Activated CD4-positive, CD25-positive, alpha-beta regulatory T cell treated with anti-CD3 and anti-CD28 coated beads, Interleukin-2, amount 50 U/mL, for 16 hours (primary cell): ENCODE measurements at places on chromosomes 1 and 21.

- no peak for DNase-seq
Measured at GRCh38 chr1:1537626-1538250, 2.7 kb downstream of the TMEM240 start.

DNA sequence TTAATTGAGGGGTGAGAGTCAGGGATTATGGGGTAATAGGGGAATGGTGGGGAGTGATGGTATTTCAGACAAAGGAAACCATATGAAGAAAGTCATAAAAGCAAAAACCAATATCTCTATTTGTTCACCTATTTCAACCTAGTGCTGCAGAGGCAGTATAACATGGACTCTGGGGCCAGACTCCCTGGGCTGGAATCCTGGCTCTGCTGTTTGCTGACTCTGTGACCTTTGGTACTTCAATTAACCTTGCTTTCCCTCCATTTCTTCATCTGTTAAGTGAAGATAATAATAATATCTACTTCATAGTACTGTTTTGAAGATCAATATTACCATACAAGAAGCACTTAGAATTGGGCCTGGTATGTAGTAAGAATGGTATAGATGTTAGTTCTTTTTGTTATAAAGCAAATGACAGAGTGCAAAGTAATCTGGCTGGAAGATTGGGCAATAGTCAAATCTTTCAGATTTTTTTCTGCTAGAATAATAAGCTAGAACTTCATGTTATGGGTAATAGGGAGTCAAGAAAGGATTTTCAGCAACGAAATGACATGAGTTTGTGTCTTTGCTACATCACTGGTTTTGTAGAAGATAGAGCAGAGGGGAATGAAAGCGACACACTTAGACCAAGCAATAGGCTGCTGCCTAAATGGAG, 9.0 kb downstream of the EPHX4 start:
- no peak for DNase-seq

DNA sequence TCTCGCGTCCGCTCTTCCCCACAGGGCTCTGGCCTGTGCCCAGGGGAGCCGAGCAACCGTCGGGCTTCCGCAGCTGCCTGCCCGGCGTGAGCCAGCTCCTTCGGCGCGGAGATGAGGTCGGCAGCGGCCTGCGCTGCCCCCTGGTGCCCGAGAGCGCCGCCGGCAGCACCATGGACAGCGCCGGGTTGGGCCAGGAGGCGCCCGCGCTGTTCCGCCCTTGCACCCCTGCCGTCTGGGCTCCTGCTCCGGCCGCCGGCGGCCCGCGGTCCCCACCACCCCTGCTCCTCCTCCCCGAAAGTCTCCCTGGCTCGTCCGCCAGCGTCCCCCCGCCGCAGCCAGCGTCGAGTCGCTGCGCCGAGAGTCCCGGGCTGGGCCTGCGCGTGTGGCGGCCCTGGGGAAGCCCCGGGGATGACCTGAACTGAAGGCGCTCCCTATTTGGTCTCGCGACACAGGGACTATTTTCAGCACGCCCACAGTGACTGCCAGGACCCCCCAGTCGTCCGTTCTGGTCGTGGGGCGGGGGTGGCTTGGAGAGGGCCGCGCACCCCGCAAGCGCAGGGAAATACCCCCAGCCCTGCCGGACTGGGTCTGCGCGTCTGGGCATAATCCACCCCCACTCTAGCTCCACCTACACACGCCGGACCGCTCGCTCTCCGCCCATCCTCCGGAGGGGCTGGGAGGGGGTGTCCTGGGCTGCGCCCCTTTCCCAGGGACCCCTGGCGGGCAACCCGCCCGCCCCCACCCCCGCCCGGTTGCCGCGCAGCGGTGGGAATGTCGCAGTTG, 1.3 kb downstream of the HES3 start:
- DNase-seq: peak; percentile 48

DNA sequence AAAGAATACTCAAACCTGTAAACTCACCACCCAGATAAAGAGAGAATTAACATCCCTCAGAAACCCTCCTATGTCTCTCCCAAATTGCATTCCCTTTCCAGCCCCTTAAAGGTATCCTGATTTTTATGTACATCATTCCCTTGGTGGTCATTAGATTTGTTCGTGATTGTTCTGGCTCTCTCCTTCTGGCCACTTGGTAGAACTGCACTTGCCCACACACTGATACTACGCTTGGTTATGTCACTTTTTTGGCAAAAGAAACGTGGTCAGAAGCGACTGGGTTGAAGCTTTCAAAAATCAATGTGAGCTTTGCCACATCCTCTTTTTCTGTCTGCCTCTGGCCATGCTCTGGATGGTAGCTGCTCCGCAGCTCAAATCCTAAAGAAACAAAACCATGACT, 76.3 kb downstream of the KRTAP19-8 start:
- no peak for DNase-seq

DNA sequence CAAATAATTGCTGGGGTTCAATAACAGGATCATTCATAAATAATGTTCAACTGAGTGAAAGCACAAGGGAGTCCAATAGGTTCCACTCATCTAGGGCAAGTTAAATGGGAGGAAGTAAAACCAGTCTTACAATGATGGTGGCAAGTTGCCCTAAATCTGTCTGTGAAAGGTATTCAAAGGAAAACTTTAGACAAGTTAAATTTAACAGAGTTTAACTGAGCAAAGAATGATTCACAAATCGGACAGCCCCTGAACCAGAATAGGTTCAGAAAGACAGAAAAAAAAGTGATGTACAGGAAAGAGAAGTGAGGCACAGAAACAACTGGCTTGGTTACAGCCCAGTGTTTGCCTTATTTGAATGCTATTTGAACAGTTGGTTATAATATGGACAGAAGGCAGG, 183.5 kb upstream of the ADGRL4 start:
- no peak for DNase-seq

GRCh38 chr1:93829061-93829460, 49.9 kb downstream of the DNTTIP2 start:
- no peak for DNase-seq

- no peak for DNase-seq
Measured at GRCh38 chr1:173249349-173249748, 42.2 kb upstream of the TNFSF4 start.

GRCh38 chr1:180926164-180926981, 13.7 kb downstream of the KIAA1614 start:
- DNase-seq: no peak

- no peak for DNase-seq
Measured at GRCh38 chr1:11823366-11824137, 17.6 kb downstream of the CLCN6 start.

GRCh38 chr1:111236379-111236778, 8.9 kb downstream of the CHI3L2 start:
- DNase-seq: no peak

DNA sequence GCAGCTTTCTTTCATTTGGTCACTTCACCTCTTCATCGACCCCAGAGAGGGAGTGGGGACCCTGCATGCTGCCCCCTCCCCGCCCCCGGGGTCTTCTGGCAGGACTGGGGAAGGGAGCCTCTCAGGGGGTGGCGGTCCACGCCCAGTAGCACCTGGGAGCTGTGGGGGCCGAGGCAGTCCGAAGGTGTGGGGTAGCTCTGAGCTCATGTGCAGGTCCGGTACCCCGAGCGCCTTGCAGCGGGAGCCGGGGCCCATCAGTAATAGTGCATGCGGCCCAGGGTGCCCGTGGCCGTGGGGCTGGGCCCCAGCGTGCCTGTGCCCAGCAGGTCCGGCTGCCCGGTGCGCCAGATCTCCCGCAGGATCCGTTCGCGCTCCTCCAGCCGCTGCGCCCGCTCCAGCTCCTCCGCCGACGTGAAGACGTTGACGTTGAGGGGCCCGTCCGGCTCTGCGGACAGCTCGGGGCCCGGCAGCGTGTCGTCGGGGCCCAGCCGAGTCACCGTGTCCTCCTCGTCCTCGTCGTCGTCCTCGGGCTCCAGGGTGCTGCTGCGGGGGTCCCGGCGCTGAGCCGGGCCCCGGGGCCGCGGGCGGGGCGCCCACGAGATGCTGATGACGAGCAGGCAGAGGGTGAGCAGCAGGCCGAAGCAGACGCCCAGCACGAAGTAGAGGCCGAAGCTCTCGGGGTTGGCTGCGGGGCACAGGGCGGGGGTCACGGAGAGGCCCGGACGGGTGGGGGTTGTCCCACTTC, 1.2 kb downstream of the EVA1B start:
- DNase-seq: no peak

GRCh38 chr1:100556925-100557605, 19.1 kb downstream of the GPR88 start:
- DNase-seq: no peak

DNA sequence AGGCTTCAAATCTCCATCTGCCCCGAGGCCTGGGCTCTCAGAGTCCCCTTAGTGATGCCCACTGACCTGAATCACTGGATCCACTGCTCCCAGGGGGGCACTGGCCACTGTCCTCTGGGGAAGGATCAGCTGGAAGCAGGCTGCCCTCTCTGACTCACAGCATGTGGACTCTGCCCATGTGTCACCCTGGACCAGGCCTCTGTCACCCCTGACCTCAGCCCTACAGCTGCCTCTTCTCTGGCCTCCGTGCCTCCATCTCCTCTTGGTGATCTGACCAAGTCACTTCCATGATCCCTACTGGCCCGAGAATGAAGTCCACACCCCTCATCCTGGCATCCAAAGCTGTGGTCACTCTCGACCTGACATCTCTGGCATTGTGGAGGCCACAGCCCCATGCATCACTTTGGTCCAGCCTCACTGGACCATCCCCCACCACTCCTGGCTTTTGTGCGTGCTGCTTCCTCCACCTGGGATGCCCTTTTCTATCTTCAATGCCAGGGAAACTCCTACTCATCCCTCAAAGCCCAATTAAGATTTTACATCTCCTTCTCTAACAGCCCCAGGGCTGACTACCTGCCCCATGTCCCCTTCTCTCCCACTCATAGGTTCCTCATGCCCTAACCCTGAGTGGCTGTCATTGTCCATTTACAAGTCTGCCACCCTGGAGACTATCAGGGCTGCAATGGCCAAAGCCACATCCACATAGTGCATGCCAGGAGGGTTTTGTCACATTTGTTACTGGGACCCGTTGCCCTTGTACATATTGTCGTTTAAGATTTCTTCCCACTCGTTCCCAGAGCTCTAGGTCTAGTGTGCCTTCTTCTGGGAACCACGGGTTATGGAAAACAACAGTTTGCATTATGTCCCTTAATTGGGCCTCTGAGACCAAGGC, 685.0 kb downstream of the MATN1 start:
- no peak for DNase-seq

DNA sequence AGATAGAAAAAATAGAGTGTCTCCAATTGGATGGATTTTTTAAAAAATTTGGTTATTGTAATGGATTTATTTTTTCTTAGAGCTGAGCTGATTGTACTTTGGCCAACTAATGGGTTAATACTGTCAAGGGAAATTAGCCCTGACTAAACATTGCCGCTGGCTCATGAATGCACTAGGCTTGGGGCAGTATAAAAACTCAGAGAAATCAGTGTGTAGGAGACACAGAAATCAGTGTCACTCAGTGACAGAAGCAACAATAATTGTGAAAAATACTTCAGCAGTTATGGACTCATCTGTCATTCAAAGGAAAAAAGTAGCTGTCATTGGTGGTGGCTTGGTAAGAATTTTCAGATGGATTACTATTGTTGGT, at the start of gene KMO:
Gene KMO, plus strand, starts transcription at position 217 of the 370 bp plus-strand sequence. Its CDS starts 67 bp downstream, at position 284.
- no peak for DNase-seq

- no peak for DNase-seq
Measured at GRCh38 chr1:108107658-108108057, 92.5 kb downstream of the SLC25A24 start.

DNA sequence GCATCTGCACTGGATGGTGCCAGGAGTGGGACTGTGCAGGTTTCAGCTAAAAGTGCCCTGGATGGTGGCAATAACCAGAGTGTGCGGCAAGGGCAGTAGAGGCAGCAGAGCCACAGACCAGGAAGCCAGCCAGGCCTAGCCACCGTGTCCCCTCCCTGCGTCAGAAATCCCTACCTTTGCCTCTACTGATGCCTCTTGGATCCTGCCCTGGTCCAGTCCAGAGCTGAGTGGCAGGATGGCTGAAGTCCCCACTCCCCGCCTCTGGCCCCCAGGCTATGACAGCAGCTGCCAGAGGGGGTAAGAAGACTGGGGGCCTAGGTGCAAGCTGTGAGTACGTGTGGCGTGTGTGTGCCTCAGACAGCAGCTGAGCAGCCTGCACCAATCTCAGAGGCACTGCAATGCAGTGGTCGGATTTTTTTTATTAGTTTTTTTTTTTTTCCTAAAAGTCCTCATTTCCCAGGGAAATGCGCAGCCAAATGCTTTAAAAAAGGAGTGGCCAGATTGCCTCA, 51.9 kb downstream of the SYT2 start:
- DNase-seq: no peak

DNA sequence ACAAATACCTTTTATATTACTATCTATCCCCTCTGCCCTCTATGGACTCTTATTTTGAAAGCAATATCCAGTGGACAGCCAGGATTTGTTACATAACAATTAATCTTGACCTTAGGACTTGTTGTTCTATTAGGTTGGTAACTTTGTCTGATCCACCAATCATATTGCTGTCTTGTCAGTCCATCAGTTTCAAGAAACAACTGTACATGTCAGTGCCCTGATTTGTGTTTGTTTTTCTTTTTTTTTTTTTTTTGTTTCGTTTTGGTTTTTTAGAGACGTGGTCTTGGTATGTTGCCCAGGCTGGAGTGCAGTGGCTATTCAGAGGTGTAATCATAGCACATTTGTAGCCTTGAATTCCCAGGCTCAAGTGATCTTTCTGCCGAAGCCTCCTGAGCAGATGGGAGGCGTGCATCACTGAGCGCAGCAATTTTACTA, 1.5 kb upstream of the SCP2 start:
- DNase-seq: no peak
